ENCODE measurements at places on chromosomes 5 and 9.

DNA sequence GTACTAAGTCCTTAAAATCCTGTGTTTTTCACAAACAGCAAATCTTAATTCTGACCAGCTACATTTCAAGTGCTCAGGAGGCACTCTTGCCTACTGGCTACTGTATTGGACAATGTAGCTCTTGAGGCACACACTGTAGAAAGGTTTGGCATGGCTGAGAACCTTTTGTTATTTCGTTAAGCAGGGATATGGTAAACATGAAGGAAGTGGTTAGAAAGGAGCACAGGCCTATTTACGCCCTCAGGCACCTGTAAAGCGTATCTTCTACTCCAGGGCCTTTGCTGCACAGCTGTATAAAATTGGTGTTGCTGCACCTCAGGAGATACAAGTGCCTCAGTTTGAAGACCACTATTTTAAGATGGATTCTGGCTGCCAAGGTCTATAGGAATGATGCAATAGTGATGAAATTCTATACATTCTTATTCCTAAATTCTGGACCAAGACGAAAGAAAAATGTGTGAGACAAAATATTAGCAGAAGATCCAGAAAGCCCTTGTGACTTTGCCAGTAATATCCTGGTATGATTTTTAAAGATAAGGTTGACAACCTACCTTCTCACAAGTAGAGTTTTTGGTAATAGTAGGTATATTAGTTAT lies 9.3 kb upstream of the OTULIN start:
- DNase-seq: no peak

GRCh38 chr5:132055808-132056609 lies 4.4 kb upstream of the IL3 start:
- DNase-seq: no peak

DNA sequence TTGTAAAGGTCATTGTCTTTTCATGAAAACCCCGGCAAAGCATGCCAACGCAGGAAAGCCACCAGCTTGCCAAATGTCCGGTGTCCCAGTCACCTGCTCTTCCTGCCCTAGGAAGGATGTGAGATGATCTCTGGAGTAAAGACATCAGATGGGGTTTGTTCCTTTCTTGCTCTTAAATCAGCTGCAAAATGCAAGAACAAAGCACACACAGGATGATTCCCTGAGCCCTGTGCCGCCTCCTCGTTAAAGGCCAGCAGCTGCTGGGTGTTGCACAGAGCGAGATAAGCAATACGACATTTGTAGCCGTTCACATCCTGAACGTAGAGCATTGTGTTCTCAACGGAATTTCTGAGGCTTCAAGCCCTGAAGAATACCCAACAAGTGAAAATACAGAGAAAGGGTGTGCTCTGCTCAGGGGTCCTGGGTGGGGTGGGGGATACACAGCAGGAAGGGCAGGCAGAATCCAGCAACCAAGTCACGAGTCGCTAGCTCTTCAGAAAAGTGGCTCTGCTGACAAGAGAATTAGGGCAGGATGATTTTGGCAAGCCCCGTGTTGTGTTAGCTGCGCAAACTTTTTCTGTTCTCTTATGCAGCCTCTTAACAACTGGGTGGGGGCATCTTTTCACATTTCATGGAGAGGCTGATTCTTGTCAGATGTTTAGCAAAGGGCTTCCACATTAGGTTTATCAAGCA lies 229.2 kb upstream of the MAP3K1 start:
- no peak for DNase-seq

DNA sequence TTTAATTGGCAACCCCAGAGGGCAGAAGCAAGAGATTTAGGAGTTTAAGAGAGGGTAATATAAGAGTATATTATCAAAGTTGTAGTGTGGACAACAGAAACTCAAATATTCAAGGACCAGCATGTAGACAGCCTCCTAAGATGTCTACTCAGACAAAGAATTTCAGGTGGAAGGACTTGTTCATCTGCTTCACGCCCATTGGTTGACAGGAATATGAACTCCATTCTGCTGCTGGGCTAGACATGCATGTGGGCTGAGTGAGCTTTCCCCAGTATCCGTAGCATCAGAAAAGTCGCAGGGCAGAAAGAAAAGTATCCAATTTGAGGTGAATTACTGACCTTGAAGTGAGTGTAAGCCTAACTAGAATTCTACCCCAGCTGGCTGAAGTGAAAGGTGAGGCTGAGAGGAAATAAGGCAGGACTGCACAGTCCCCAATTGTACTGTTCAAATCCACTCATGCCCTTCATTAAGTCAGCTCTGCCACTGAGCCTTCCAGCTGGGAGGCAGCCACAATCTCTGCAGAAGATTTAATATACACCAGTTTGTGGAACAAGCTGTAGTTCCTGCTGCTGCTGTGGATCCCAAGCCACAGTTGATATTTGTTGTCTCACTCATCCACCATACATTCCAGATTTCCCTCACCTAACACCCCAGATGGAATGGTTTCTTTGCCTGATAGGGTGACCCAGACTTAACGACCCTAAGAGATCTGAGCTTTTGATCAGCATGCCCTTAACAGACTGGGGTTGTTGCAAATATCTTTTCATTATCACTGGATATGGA lies 41.2 kb downstream of the PDCD1LG2 start:
- no peak for DNase-seq

- no peak for DNase-seq
Observed at GRCh38 chr5:122785294-122785693, 10.4 kb downstream of the SNX2 start.

DNA sequence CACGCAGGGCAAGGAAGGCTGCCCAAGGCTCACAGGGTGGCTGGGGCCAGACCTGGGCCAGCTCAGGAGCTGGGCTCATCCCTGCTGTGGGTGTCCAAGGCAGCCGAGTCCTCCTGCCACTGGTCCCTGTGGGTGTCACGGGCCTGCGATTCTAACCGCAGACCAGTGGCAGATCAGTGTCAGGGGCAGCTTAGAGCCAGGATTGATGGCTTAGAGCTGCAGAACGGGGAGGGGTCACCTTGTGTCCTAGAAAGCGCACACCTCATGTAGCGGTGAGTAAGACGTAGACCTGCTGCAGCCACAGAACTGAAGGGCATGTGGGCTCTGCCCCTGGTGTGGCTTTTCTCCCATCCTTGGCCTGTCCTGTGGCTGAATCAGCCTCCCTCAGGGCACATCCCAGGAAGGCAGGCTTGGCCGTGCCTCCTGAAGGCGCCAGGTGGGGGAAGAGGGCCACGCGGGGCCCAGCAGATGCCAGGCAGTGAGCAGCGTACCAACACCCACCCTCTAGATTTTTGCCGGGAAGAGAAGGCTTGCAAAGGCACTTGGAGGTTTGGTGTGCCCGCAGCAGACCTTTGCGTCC lies 78.3 kb upstream of the FCN2 start:
- no peak for DNase-seq

GRCh38 chr5:52065182-52065581 lies 681.9 kb downstream of the ISL1 start:
- no peak for DNase-seq

GRCh38 chr5:103475629-103476240 lies 86.9 kb downstream of the NUDT12 start:
- DNase-seq: peak; percentile 42

Measured in NCI-H1694 treated with DMSO at 0.1 percent for 48 hours (cell line).